ENCODE measurements at places on chromosomes 2 and 18.

GRCh38 chr18:5872886-5873285 lies 22.4 kb downstream of the TMEM200C start:
- no peak for DNase-seq

DNA sequence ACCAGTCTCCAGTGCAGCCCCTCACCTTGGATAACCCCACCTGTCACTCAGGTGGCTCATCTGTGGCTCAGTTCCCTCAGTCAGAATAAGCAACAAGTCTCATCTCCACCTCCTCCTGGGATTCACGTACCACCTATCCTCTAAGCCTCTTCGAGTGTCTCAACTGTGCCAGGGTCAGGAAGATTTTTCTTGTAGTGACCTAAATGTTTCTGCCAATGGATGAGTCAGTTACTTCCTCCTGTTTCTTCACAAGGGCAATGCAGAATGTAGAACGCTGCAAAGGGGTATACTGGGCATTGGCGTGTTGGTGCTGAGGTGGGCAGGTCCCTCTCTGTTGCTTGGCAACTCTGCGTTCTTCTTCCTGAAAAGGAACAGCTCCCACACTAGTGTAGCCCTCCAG lies 213.3 kb upstream of the CXCR4 start:
- no peak for DNase-seq

GRCh38 chr2:74440378-74441169 lies 1.2 kb downstream of the RTKN start:
- DNase-seq: peak; percentile 39

- no peak for DNase-seq
Observed at GRCh38 chr18:23169673-23170044, 34.4 kb downstream of the CABLES1 start.

GRCh38 chr18:24051031-24051947 lies 36.7 kb downstream of the TTC39C start:
- no peak for DNase-seq

DNA sequence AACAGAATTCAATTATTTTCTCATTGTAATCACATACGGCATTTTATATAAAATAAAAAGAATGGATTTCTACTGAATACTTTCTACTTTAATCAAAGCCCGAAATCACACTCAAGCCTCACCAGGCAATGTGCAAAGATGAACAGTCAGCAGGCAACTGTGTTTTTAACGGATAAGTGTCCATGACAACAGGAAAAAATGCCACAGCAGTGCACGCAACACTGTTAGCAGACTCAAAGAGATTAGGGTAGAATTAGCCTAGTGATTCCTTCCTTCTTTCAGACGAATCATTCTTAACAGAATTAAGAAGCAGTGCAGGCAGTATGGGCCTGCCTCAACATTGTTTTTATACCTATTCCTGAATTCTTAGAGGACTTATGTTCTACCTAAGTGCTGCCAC lies 135.6 kb downstream of the CDH2 start:
- no peak for DNase-seq

GRCh38 chr2:16204886-16205620 lies 264.7 kb downstream of the MYCN start:
- no peak for DNase-seq

- no peak for DNase-seq
Observed at GRCh38 chr18:49193897-49194296, 243.1 kb upstream of the SMAD7 start.

DNA sequence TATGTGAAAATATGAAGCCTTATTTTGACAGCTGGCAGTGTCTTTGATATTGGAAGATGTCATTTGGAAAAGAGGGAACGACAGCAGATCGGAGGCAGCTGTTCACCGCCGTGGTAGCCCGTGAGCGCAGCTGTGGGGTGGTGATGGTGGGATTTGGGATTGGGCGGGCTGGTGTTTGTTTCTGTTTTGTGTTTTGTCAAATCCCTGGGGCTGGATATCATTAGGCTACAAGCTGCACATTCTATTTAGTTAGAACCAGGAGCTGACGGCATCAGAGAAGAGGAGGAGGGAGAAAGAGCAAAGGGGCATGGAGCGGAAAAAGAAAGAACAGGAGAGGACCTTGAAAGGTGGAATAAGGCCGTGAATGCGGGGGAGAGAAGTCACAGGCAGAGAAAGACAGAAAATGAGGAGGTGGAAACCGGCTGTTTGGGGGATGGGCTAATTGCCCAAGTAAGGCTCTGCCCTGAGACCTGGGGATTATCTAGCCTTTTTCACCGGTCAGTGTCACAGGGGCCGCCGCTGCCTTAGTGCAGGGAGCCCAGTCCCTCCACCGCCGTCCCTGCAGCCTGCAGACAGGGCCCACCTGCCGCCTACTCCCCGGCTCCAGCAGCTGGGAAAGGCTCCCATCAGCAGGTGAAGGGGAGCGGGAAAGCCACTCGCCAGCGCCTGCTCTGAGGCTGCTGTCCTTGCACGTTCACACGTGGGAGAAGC lies 88.0 kb downstream of the ZCCHC2 start:
- no peak for DNase-seq

DNA sequence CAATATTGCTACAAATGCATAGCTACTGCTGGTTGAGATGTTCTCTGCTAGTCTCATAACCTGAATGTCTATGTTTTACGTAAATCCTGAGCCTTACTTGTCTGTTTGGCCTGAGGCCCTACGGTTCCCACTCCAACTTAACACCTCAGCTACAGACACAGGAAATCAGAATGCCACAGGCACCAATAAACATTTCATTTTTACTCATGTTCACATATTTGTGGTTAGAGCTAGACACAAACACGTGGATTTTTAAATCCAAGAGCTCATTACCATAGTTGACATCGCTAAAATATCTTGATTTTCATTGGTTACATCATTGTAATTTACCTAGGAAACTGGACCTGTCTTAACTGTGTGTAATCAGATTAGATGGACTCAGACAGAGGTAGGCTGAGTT lies 263.8 kb upstream of the CDH19 start:
- no peak for DNase-seq

DNA sequence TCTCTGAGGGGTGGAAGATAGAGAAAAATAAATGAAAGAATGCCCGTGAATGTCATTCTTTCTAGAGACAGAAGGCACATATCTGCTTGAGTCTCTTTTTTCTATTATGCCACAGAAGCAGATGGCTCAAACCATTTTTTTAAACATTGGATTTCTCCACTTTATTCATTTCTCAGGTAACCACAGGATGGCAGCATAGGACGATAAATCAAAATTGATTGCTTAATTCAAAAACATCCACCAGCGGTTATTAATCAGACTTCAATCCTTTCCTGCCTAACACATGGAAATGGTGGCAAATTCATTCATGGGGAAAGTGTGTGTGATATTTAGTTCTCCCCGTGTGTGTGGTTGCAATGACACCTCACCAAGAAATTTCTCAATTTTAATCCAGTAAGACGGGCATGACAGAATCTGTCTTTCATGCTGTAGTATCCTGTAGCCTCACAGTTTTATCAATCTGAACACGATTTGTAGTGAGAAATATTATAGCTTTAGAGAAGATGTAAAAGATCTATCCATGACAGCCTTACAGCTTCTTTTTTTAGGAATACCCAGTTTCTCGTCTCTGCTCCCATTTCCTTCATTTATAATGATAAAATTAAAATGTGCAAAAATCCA lies 72.2 kb downstream of the DSC3 start:
- DNase-seq: no peak

- no peak for DNase-seq
Observed at GRCh38 chr2:174023591-174024523, 58.7 kb upstream of the SP3 start.

GRCh38 chr2:224293976-224294375 lies 107.9 kb downstream of the FAM124B start:
- no peak for DNase-seq

DNA sequence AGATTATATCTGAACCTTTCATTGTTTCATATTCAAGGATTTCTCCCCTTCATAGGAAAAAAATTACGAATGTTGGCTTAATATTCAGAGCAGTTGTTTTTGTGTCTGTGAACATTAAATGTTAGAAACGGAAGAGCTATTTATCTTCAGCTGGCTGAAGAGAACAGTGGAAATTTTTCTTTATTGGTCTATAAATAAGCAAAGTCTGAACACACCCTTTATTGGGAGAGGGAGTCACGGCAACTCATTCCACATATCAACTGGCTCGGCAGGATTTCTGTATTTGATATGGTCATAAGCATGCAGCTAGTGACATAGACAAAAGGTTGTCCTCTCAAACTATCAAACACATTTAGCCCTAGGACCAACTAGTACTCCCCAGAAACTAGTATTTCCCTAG lies 468.4 kb upstream of the HNRNPA3 start:
- DNase-seq: no peak

- no peak for DNase-seq
Observed at GRCh38 chr2:238120463-238121298, 17.8 kb upstream of the KLHL30 start.

DNA sequence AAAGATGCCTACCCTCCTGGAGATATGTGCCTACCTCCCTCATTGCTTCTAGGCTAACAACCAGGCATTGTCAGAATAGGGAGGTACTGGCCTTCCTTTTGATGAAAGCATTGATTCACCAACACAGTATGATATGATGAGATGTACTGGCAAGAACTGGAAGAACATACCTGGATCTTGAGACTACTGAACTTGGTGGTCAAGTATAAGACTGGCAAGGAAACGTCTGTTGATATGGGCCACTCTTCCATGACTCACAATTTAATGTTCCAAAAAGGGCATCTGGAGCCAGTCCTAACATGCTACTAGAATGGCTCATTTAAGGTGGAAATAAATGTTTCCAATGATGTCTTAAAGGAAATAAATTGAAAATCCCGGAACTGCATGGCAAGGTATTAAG lies 18.1 kb downstream of the DTNB start:
- DNase-seq: no peak

- no peak for DNase-seq
Observed at GRCh38 chr18:51833850-51834249, 506.1 kb upstream of the DCC start.

- no peak for DNase-seq
Observed at GRCh38 chr2:9824956-9825720, 18.1 kb upstream of the TAF1B start.

- no peak for DNase-seq
Observed at GRCh38 chr2:1970341-1970740, 226.0 kb upstream of the PXDN start.

GRCh38 chr2:10329580-10329879 lies 26.8 kb downstream of the HPCAL1 start:
- no peak for DNase-seq

DNA sequence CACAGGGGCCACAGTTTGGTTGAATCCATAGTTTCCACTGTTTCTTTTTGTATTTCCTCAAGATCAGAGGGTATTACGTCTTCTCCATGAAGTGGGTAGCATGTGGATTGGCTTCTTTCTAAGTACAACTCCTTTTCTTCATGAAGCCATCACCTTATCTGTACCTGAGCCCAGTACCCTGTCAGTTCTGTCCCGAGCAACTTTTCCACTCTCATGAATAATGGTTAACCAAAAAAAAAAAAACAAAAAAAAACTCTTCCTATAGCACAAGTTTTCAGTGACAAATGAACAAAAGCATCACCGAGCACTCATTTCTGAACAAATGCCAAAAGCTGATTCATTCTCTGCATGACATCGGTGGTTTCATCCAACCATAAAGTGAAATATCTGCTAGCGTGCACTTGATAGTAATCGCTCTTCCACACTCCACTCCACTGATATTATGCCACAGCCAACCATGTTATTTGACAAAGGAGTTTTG lies 53.0 kb upstream of the CCDC150 start:
- DNase-seq: no peak

GRCh38 chr2:222825031-222825430 lies 35.8 kb upstream of the ACSL3 start:
- no peak for DNase-seq

DNA sequence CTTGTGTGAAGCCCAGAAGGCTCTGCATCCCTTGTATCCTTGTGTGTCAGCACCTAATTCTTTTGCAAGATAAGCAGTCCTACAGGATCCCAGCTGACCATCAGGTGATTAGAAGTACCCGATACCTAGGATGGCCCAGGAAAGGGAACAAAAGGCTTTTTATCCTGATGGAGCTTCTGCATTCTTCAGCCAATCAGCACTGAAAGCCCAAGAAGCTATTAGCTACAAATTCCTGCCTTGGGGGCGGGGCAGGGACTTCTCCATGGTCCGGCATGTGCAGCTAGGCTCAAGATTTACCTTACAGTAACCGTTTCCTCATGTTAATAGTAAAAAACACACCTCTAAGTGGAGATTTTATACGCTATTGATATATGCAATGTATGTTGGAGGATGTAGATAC lies 264.6 kb upstream of the THUMPD2 start:
- DNase-seq: no peak

DNA sequence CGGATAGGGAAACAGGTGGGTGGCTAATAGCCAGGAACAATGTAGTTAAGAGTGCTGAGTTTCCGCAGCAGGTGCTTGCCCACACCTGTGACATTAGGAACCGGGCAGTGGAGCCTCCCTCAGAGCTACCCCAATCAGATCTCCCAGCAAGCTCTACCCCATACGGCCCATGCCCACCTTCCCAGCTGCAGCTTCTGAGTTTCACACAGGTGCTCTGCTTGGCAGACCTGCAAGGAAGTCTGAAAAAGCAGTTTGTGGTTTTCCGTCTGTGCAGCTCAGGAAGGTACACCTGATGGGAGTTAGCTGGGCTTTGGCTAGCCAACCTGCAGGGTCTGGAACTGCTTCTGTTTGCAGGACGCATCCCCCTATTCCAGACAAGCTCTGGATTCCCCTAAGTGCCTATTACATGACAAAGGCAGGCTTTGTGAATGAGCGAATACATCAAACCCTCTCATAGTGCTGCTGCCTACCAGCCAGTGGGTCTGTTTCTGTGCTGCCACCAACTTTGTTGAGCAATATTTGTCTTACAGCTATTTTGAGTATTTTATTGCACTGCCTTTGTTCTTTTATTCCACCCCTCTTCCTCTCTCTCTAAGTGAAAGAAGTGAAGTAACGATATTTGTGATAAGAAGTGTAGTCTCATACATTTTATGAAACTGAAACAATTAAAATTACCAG lies 24.7 kb upstream of the CEP68 start:
- no peak for DNase-seq

- DNase-seq: no peak
Observed at GRCh38 chr2:189527041-189527750, 53.4 kb downstream of the SLC40A1 start.

DNA sequence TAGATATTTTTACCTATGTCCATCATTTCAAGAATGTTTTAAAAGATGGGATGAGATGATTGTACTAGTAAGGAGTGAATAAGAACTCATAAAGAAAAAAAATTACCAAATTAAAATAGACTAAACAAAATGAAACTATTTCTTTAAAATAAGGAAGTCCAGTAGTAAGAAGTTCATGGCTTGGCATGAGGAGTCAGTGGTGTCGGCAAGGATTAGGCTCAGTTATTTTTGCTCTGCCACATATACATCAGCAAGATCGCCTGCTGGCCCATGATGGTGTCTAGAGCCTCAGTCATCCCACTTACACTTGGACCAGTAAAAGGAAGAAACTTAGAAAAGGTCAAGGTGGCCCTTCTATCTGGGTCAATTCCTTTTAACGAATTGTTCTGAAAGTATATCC lies 300.9 kb upstream of the SLC8A1 start:
- no peak for DNase-seq

GRCh38 chr2:149597050-149597667 lies 9.6 kb upstream of the MMADHC start:
- DNase-seq: no peak
